ENCODE measurements at places on chromosomes 5 and 9. TPM values are rescaled to one million over a fixed set of nuclear protein-coding genes. Genes with fewer than 3 reads are reported as not detected.

DNA sequence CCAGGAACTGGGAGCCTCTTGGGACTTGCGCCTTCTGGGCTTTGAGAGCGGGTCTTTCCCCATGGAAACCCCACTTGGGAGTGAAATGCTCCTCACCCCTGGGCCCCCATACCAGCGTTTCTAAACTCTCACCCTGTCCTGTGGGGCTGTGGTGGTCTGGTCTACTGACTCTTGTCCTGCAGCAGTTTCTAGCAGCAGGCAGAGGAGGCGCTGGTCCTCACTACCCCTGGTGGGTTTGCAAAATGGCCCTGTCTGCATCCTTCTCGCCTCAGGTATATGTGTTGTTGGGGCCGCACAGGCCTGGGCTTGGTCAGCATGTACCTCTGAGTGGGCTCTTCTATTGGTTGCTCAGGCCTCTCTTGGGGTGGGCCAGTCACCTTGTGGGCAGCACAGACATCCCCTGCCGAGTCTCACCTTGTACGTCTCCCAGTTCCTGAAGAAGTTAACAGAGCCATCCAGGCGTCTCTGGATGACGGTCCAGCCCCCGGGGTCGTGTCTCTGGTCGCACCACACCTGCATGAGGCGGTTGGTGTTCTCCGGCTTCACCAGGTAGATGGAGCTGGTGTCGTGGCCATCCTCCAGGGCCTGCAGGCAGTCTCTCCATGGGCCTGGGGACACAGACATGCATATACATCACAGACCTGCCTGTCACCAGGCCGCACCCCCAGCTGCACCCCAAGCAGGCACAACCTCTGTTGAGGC, 29.0 kb downstream of the ANGPTL2 start:
- no peaks in the 10 kb centered on the region for H3K4me1 ChIP-seq
- H3K27me3 ChIP-seq: peaks cover 3% of the 10 kb centered on the region
- H3K36me3 ChIP-seq: no peaks in the 10 kb centered on the region
- H3K27ac ChIP-seq: no peak overlapping the region

GRCh38 chr5:150119421-150120061, 33.2 kb upstream of the CSF1R start:
- DNase-seq: no peak
- H3K27me3 ChIP-seq: no peaks in the 10 kb centered on the region
- no peaks in the 10 kb centered on the region for H3K4me1 ChIP-seq
- H3K36me3 ChIP-seq: no peaks in the 10 kb centered on the region
- no peak overlapping the region for H3K4me3 ChIP-seq

GRCh38 chr5:159788835-159789331, 127.4 kb upstream of the ADRA1B start:
- H3K36me3 ChIP-seq: no peaks in the 10 kb centered on the region
- H3K27ac ChIP-seq: no peak overlapping the region
- DNase-seq: no peak

DNA sequence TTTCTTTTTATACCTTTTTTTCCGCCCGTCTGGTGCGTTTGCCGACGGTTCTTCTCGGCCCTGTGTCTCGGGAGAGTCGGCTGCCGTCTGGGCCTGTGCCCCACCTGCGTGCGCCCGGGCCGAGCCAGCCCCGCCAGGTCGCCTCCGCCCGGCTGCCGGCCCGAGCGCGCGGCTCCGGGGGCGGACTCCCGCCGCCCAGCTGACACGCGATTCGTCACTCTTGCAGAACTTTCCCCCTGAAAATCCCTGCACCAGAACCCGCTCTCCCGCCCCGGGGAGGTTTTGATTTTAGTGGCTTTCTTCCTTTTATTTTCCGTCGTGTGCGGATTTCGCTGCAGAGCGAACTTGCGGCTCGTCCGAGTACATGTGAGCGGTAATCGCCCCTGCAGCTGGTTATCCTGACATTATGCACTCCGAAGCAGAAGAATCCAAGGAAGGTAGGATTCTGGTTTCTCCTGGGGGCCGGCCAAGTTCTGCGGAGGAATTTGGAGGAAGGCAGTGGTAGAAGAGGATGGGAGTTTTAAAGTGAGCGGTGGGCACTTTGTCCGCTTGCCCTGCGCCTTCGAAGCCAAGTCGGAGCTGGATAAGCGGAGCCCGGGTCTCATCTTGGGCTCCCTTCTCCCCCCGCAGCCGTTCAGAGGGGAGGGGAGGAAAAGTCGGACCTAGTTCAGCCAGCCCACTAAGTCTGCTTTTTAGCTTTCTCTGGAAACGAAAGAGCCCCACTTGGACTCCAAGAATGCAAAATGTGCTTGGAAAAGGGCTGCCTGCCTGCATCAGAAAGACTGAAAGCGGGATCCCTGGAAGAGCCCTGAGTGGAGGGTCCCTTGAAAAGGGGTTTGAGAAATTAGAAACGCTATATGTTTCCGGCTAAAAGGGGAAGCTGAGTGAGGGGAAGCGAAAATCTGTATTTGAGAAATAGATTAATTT, at the start of gene TNFAIP8:
TSS of gene TNFAIP8 (plus strand) at position 335 of the 927 bp plus-strand sequence. CDS start at position 407, 72 bp downstream.
- peak within 1 kb of the TSS; percentile 96 for H3K4me3 ChIP-seq
- peaks cover 32% of the 10 kb centered on the region for H3K36me3 ChIP-seq
- peak within 1 kb of the TSS; percentile 99 for H3K27ac ChIP-seq
- peaks cover 71% of the 10 kb centered on the region for H3K4me1 ChIP-seq

DNA sequence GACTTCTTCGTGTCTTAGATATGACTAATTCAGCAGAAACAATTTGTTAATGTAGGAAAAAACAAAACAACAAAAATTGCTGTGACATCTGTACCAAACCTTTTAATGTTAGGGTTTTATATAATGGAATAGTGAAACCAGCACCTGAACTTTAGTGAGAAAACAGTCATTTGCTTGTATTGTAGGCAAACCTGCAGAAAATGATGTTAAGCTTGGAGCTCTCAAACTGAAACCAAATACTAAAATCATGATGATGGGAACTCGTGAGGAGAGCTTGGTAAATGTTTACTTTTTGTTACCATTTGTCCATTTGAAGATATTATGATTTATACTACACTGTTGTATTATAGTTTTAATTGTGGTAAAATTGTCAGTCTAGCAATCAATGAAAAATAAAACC, 6.6 kb downstream of the UBLCP1 start:
- H3K27me3 ChIP-seq: no peaks in the 10 kb centered on the region
- H3K4me3 ChIP-seq: peak overlapping the region; percentile 67
- peaks cover 35% of the 10 kb centered on the region for H3K4me1 ChIP-seq
- DNase-seq: no peak
- peak overlapping the region; percentile 19 for H3K27ac ChIP-seq
- H3K36me3 ChIP-seq: peaks cover 10% of the 10 kb centered on the region

- H3K27me3 ChIP-seq: no peaks in the 10 kb centered on the region
- DNase-seq: no peak
- no peak overlapping the region for H3K4me3 ChIP-seq
- H3K4me1 ChIP-seq: peaks cover 25% of the 10 kb centered on the region
- H3K27ac ChIP-seq: no peak overlapping the region
These were observed 97.1 kb downstream of the SLC44A1 start for GRCh38 chr9:105341434-105342146.

DNA sequence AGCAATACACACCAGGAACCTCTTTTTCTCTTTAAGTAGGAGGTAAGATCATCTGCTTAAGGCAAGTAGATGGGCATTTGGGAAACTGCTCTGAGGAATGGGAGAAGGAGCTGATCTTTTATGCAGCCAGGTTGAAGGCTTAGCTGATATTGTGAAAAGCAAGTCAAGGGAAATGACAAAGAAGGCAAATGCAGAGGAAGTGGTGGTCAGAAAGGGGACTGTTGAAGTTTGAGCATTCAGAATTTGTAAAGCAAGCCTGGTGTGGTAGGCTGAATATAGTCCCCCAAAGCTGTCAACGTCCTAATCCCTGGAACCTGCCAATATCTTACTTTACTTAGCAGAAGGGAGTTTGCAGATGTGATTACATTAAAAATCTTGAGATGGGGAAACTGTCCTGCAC, 128.9 kb downstream of the ADAMTS12 start:
- H3K36me3 ChIP-seq: no peaks in the 10 kb centered on the region
- DNase-seq: no peak
- no peak overlapping the region for H3K27ac ChIP-seq
- H3K27me3 ChIP-seq: no peaks in the 10 kb centered on the region
- H3K4me3 ChIP-seq: no peak overlapping the region
- H3K4me1 ChIP-seq: no peaks in the 10 kb centered on the region

- H3K27ac ChIP-seq: no peak overlapping the region
- no peaks in the 10 kb centered on the region for H3K27me3 ChIP-seq
- H3K4me1 ChIP-seq: no peaks in the 10 kb centered on the region
- H3K4me3 ChIP-seq: no peak overlapping the region
These were observed 693.6 kb downstream of the PRELID2 start for GRCh38 chr5:145141534-145141933.

- no peak overlapping the region for H3K27ac ChIP-seq
- H3K4me1 ChIP-seq: peaks cover 4% of the 10 kb centered on the region
- H3K36me3 ChIP-seq: peaks cover 6% of the 10 kb centered on the region
- peaks cover 47% of the 10 kb centered on the region for H3K27me3 ChIP-seq
- no peak for DNase-seq
These were observed 1.8 kb downstream of the FGF10 start for GRCh38 chr5:44387406-44387805.

DNA sequence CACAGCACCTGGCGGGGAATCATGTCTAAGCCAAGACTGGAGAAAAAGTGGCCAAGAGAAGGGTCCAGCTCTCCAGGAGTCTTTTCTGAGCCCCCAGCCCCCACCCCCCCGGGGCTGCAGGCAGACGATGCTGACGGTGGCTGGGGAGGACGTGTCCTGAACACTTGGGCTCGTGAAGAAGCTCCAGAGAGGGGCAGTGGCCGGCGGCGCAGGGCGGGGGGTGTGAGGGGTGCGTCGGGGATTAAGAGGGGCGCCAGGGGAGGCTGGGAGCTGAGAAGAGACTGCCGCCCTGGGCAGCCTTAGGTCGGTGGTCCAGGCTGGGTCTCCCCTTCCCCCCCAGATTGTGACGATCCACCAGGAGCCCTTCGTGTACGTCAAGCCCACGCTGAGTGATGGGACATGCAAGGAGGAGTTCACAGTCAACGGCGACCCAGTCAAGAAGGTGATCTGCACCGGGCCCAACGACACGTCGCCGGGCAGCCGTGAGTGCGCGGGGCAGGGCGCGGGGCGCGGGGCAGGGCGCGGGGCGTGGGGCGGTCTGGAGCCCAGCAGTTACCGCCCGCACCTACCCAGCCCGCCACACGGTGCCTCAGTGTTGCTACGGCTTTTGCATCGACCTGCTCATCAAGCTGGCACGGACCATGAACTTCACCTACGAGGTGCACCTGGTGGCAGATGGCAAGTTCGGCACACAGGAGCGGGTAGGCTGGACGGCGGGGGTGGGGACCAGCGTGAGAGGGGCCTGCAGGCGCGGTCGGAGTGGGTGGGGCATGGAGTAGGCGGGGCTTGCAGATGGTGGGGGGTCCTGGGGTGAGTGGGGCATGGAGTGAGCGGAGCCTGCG, 8.9 kb downstream of the LRRC26 start:
- H3K4me3 ChIP-seq: no peak overlapping the region
- DNase-seq: no peak
- no peaks in the 10 kb centered on the region for H3K36me3 ChIP-seq
- no peak overlapping the region for H3K27ac ChIP-seq
- H3K4me1 ChIP-seq: peaks cover 12% of the 10 kb centered on the region

- H3K4me3 ChIP-seq: no peak overlapping the region
- no peak overlapping the region for H3K27ac ChIP-seq
- DNase-seq: no peak
- H3K27me3 ChIP-seq: no peaks in the 10 kb centered on the region
- no peaks in the 10 kb centered on the region for H3K4me1 ChIP-seq
- H3K36me3 ChIP-seq: no peaks in the 10 kb centered on the region
These were observed 169.3 kb downstream of the SGCD start for GRCh38 chr5:156496291-156496690.

Gene NMUR2
- not detected for total RNA-seq

Gene SMIM33
- 0.22 TPM for total RNA-seq

Gene PRELID2
- total RNA-seq: 2.3 TPM
